SIG-M5 (cell line): ENCODE measurements at places on chromosomes 4 and X.

GRCh38 chr4:164467493-164467892, 286.4 kb upstream of the SMIM31 start:
- no peak for DNase-seq

DNA sequence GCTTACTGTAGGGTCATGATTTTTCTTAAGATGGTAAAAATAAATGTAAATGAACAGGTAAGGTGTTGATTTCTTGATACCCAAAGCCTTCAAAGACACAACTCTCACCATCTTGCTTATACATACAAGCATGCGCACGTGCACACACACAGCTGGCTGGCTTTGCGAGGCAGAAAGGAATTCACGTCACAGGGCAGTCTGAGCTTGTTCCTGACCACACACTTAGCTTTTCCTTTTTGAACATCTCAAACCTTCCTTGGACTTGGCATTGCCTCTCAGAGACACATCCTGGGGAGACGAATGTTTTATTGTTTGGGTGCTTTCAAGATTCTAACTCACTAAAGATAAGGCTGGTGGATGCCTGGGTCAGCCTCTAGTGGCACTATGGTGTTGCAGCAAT, 175.0 kb downstream of the NHS start:
- no peak for DNase-seq

GRCh38 chr4:108683479-108683878, 33.1 kb downstream of the OSTC start:
- DNase-seq, result no peak

DNA sequence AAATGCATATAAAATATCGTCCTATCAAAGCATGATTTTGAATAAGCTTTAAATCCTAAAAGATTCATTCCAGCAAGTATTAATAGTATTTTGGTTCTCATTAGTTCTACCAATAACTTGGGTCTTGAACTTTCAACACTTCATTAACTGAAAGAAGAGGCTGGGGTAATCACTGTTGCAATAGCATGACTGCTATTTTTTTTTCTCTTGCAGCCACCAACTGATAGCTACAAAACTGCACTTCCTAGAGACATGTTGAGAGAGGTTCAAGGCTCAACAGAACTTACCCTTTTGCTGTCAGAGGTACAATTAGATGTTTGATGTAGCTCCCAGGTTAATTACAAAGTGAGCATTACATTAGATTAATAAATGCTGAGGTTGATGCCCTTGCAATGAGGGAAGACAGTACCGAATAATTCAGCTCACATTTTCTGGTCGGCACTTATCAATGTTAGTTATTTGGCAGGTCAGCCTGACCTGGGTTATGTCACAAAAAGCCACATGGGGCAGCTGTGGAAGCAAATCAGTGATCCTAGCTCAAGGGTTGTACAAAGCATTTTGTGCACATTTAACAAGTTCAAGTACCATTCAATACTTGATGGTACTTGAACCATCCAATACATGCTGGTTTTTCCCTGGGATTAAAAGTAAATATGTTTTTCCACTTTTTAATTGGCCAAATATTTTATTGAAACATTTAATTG, 29.9 kb upstream of the TET2 start:
- no peak for DNase-seq

DNA sequence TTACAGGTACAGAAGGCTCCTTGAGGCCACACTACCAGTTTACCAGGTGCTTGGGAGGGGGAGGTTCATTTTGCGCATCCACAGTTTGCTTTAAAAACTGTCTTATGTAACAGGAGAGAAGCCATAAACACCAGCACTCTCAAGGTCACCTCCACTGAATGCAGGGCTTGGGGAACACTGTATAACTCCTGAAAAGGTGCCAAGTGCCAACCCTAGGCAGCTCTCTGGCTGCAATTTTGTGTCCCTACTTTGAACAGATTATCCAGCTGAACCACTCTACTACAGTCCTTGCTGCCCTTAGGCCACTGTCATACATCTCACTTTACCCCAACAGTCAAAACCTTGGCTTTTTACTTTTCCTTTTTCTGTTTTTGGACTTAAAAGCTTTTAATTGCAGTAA, 507.9 kb downstream of the SMARCA1 start:
- no peak for DNase-seq

DNA sequence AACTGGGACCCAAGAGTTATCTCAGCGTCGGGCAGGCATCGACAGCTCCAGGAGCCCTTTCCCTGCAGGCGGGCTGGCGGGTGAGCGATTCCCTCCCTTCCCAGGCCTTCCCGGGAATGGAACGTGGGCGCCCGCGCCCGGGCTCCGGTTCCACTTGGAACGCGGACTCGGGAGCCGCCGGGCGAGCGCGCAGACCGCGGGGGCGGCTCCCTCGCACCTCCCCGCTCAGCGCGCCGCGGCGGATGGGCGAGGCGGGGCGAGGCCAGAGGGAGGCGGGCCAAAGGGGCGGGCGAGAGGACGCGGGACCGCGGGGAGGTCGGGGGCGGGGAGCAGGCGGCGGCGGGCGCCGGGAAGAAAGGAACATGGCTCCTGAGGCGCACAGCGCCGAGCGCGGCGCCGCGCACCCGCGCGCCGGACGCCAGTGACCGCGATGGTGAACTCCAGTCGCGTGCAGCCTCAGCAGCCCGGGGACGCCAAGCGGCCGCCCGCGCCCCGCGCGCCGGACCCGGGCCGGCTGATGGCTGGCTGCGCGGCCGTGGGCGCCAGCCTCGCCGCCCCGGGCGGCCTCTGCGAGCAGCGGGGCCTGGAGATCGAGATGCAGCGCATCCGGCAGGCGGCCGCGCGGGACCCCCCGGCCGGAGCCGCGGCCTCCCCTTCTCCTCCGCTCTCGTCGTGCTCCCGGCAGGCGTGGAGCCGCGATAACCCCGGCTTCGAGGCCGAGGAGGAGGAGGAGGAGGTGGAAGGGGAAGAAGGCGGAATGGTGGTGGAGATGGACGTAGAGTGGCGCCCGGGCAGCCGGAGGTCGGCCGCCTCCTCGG, at the start of gene PKD2:
Gene PKD2, plus strand, starts transcription at position 332 of the 818 bp plus-strand sequence. Its CDS starts 99 bp downstream, at position 431.
- no peak for DNase-seq

GRCh38 chr4:85222561-85222960, 252.4 kb upstream of the ARHGAP24 start:
- DNase-seq, result no peak

DNA sequence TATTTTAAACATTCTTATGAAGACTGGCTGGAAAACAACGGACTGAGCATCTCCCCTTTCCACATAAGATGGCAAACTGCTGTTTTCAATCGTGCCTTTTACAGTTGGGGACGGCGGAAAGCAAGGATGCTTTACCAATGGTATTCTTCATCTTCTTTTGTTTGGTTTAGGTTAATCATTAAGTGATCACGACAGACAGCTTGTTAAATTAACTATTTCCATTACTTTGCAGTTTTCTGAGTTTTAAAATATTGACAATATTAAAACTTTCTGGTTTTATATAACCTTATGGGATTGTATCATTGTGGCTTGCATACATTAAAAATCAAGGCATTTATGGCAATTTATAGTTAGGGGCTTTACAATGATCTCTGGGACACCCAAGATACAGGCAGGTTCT, 3.8 kb downstream of the MBTPS2 start:
- DNase-seq, result no peak

DNA sequence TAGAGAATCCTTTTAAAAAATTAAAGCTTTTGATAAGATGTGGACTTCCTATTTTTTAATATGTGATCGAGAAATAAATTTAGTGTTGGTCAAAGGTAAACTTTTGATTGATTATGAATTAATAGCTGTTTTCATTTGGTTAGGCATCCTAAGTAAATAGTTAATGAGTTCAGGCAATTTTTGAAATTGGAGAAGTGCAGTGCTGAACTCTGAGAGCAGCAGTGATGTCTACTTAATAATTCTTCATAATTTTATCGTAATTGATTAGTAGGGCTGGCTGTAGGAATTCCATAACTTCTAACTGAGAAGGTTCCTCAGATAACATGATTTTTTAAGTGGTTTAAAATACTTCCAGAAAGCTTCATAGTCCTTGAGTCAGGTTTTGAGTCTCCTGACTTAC, 1.5 kb downstream of the MND1 start:
- no peak for DNase-seq

GRCh38 chr4:184988611-184989010, 29.7 kb upstream of the HELT start:
- no peak for DNase-seq

DNA sequence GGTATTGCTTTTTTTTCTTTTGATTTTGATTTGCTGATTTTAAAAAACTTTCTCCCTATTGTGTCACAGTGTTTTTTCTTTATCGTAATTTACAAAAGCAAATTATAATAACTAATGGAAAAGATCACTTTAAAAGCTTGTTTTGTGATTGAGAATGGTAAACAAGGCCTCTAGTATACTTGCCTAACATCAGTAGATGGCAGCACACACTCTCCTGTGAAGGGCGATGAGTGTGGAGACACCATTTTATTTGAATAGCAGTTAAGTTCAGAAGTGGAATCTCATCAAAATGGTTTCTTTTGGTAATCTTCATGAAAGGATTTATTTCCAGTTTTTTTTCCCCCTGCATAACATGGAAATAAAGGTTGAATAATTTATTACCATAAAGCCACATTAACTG, 72.3 kb downstream of the PAK3 start:
- DNase-seq, result no peak

DNA sequence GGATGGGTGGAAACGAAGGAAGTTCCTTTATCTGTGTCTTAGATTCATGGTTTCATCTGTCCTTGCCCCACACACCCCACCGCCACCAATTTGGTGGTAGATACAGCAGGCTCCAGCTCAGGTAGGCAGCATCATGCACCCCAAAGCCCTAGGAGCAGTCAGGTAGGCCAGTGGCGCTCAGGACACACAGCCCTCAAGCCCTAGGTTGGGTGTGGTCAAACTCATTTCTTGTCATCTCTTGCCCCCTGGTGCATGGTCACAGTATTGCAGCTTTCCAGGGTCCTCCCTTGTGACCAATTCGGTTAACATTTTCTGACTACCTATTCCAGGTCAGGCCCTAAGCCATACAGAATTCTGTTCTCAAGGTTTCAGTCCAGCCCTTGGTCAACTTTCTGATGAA, 14.5 kb upstream of the PRRG3 start:
- no peak for DNase-seq

DNA sequence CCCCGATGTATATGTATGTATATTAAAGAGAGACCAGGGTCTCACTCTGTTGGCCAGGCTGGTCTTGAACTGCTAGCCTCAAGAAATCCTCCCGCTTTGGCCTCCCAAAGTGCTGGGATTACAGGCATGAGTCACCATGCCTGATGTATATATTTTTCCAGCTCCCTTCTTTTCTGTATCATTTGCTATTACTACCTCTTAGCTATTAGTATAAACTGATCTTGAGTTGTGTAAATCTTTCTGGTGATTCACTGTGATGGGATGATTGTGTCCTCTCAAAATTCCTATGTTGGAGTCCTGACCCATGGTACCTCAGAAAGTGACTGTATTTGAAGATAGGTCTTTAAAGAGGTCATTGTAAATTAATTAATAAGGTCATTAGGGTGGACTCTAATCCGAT, 53.1 kb downstream of the HPRT1 start:
- no peak for DNase-seq

DNA sequence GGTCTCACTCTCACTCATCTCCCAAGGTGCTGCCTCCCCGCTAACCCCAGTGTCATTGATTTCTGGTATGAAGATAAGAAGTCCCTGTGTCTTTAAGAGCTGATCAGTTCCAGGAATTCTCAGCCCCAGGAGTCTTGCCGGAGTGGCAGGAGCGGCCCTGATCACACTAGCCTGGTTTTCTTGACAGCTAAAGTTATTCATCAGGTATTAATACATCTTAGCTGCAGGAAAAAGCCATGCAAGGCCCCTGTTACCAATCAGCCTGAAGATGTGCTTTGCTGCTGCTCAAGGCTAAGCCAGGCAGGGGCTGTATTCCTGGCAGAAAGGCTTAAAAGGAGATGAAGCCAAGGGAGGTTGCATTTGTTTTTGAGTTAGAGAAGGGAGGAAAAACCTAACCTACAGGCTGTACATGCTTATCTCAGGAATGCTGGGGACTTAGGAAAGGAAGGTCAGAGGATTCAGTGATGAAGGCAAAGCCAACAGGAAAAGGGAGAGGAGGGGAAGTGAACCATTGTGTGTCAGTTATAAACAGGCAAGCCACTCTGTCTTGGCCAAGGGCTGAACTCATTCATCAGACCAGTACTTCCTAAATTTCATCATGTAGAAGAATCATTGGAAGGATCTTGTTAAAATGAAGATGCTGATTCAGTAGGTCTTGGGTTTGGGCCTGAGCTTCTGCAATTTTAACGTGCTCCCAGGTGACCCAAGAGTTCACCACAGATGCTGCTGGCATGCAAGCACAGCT, 8.6 kb downstream of the SRPX start:
- no peak for DNase-seq

- no peak for DNase-seq
Measured at GRCh38 chr4:83542225-83542624, 6.3 kb downstream of the GPAT3 start.
